ENCODE measurements at places on chromosomes 12 and 14.

- DNase-seq: no peak
These were observed 521.0 kb upstream of the ATP2B1 start for GRCh38 chr12:90229407-90230170.

- no peak for DNase-seq
These were observed 336.3 kb downstream of the BMP4 start for GRCh38 chr14:53620317-53620716.

- DNase-seq: no peak
These were observed 599.9 kb upstream of the MDGA2 start for GRCh38 chr14:48275301-48275700.

DNA sequence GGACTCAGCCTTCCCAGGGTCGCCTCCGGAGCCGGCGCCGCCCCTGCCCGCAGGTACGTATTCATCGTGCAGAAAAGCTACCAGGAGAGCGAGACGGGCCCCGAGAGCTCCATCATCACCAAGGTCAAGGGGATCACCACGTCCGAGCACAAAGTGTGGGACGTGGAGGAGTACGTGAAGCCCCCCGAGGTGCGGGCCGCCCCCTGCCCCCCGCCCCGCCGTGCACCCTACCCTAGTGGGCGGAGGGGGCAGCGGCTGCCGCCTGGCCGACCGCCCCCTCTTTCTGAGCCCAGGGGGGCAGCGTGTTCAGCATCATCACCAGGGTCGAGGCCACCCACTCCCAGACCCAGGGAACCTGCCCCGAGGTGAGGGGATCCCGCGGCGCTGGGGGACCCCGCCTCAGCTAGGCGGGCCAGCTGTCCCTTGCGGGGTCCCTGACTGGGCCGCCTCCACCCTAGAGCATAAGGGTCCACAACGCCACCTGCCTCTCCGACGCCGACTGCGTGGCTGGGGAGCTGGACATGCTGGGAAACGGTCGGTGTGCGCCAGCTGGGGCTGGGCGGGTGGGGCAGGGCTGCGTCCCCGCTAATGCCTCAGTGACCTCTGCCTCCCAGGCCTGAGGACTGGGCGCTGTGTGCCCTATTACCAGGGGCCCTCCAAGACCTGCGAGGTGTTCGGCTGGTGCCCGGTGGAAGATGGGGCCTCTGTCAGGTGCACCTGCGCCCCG lies 973 bp downstream of the P2RX2 start:
- DNase-seq: no peak

- peak; percentile 62 for DNase-seq
These were observed 27.7 kb downstream of the FIGNL2 start for GRCh38 chr12:51820526-51821439.

GRCh38 chr12:53062011-53062961 lies 12.4 kb downstream of the TNS2 start:
- DNase-seq: no peak

GRCh38 chr12:71009430-71010142 lies 89.0 kb upstream of the PTPRR start:
- no peak for DNase-seq

- DNase-seq: no peak
These were observed 483.3 kb downstream of the ZFP36L1 start for GRCh38 chr14:68309616-68310015.

DNA sequence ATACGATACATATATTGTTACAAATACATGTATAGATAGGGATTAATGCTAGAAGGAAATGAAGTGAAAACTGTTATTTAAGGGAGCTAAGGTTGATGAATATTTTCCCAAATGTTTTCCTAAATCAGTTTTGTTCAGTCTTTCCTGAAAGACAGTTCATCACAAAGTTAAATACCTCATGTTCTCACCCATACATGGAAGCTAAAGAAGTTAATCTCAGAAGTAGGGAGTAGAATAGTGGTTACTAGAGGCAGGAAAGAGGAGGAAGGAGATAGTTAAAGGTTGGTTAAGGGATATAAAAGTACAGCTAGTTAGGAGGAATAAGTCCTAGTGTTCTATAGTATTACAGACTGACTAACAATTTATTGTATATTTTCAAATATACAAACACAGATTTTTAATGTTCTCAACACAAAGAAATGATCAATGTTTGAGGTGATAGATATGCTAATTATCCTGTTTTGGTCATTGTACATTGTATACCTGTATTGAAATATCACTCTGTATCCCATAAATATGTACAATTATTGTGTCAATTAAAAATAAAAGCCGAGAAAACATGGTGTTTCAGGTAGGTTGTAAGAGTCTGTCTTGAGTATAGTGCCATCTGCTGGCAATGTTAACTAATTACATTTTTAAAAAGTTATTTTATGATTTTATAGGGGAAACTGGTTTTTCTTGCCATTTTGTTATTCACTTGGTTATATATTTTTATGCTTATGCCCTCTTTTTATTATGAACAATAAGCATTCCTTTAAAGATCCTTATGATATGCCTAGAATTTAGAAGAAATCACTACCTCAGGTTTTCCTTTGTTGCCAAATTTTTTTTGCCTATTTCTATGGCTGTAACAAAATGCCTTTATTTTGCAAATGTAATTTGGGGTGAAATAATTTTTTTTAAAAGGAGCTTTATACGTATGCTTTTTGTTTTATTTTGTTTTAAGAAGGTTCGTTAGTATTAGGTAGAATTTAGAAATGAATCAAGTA lies 26.9 kb downstream of the ZDHHC17 start:
- DNase-seq: peak; percentile 26

DNA sequence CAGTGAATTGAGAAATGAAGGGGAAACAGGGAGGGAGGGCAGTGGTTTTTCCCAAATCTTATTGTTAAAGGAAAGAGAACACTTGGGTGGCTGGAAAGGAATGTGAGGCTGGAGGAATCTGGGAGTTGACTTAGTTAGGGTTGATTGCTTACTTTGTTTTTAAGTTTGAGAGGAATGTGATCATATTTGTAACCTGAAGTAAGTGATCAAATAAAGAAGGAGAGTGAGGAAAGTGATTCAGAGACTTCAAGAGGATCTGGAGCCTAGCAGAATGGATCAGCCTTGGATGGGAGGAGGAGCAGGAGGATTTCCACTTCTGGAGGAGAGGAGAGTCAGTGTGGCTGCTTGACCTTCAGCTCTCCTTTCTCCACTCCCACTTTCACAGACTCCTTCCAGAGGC lies 6.0 kb upstream of the LRP6 start:
- no peak for DNase-seq

GRCh38 chr14:65352964-65353530 lies 59.5 kb upstream of the FUT8 start:
- DNase-seq: no peak

GRCh38 chr12:26422839-26423398 lies 227.5 kb downstream of the SSPN start:
- DNase-seq: no peak

DNA sequence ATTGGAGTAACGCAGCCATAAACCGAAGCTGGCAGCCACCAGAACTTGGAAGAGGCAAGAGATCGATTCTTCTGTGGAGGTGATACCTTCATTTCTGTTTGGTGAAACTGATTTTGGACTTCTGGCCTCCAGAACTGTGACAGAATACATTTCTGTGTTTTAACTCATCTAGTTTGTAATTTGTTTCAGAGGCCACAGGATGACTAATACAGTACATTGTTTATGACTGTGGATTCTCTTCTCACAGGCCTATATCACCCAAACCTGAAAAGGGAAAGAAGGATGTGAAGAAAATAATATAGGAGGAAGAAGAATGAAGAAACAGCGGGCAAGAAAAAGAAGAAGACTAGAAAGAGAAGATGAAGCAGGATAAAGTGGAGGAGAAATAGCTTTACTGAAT lies 263.8 kb upstream of the DIO2 start:
- DNase-seq: no peak

GRCh38 chr14:54572316-54572715 lies 5.4 kb downstream of the SAMD4A start:
- DNase-seq: peak; percentile 52

GRCh38 chr12:119624966-119625365 lies 31.4 kb downstream of the TMEM233 start:
- DNase-seq: no peak

DNA sequence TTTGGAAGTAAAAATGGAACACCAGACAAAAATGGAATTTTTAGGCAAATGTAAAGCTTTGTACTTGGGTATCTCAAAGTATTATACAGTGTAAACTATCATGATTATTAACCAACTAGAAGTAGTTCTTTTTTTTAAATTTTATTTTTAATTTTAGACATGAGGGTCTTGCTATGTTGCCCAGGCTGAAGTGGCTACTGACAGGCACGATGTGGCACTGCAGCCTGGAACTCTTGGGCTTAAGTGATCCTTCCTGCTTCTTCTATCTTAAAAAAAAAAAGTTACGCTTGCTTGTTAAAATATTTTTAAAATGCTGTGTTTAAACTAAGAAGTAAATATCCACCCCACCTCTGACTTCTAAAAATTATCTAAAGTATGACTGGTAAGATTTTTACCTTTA lies 1.9 kb upstream of the FUT8 start:
- no peak for DNase-seq

- DNase-seq: no peak
These were observed 26.5 kb upstream of the JDP2 start for GRCh38 chr14:75401361-75401760.

GRCh38 chr12:71949646-71950045 lies 11.0 kb downstream of the TPH2 start:
- DNase-seq: peak; percentile 50

- DNase-seq: no peak
These were observed 11.1 kb downstream of the AQP6 start for GRCh38 chr12:49983892-49984291.

DNA sequence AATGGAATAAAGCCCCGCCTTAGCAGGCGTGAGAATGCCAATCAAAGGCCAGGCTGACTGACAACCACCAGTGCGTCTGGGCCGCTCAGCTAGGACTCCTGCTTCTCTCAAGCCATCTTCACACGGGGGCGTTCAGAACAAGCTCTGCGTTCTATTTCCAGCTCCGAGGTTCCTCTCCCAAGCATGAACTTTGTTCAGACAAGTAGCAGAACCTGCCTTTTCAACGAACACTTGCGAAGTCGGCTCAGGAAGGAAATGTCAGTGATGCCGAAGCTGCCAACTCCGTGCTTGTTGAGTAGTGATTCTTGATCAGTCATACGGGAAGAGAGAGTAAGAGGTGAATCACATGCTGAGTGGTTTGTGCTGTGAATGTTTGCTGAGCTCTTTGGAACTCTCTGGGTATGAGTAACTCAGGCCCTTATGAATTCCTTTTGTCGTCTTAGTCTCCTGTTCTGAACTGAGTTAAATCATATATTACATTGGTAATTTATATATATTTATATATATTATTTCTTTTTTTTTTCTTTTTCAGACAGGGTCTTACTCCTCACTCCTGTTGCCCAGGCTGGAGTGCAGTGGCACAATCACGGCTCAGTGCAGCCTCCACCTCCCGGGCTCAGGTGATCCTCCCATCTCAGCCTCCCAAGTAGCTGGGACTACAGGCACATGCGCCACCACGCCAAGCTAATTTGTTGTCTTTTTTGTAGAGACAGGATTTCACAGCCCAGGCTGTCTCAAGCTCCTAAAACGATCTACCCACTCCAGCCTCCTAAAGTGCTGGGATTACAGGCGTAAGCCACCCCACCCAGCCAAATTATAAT lies 29.4 kb upstream of the BCL7A start:
- DNase-seq: no peak

DNA sequence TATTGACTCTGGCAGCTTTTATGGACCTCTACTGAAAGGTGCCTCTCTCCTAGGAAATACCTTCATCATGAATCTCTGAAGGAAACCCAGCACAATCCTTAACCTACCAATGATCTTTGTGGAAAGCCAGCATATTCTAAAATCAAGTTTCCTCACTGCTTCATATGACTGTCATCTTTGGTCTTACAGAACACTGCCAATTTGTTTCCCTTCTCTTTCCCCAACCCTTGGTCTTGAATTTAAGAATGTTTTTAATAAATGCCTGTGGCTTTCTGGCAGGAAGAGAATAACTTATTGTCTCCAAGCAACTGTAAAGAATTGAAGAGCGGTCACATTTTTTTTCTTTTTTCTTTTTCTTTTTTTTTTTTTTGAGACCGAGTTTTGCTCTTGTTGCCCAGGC lies 427.6 kb downstream of the IPO8 start:
- no peak for DNase-seq

DNA sequence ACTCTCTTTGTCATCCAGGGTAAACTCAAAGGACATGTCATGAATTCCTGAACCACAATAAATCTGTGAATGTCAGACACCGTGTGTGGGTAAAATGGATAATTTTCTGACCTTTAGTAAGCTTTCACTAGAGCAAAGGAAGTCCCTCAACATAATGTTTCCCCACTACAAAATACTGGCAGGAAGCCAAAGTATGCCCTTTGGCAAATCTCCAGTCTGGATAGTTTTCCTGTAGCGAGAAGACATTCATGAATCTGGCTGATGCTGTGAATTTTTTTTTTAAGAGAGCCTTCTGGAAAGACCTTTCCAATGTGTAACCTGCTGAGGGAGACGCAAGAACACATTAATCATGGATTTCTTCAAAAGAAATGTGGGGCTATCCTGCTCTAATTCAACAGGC lies 389.6 kb upstream of the DDHD1 start:
- DNase-seq: peak; percentile 34

- DNase-seq: no peak
These were observed 32.7 kb upstream of the SOCS2 start for GRCh38 chr12:93539821-93540220.

GRCh38 chr14:32697704-32698103 lies 241.0 kb upstream of the NPAS3 start:
- no peak for DNase-seq

DNA sequence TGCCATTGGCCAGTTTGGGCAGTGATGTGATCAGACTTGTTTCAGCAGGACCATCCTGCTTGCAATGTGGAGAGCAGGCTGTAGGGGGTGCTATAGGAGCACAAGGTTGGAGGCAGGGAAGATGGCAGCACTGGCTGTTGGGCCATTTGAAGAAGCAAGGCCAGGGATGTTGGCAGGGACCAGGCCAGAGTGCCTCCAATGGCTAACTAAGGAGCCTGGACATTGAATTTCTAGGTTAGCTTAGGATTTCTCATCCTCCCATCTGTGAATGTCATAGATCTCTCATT lies 23.5 kb downstream of the FGF23 start:
- peak; percentile 6 for DNase-seq

DNA sequence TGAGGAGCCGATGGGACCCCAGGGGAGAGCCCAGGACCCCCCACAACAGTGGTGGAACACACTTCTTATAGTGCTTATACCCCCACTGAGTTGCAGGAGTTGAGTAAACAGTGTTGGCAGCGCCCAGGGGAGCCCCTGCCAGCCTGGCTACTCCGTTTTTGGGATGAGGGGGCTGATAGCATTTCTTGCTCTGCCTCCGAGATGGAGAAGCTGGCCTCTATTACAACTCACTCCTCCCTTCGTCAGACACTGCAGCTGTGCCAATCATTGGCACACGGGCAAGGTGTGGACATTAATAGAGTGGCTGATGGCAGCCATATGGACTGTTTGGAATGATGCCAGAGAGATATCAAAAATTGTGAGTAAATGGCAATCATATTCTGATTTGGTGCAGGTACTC lies 94.9 kb upstream of the TMPO start:
- no peak for DNase-seq

GRCh38 chr14:102878970-102879460 lies 43.4 kb upstream of the AMN start:
- DNase-seq: no peak

- no peak for DNase-seq
These were observed 22.3 kb upstream of the PLXNC1 start for GRCh38 chr12:94126067-94126466.

GRCh38 chr14:52313903-52314594 lies at the start of gene PTGER2:
TSS of gene PTGER2 (plus strand) at chr14:52314312. CDS start at chr14:52314549, 237 bp downstream.
- DNase-seq: peak; percentile 11
